ENCODE measurements at places on chromosomes 1 and 21.

DNA sequence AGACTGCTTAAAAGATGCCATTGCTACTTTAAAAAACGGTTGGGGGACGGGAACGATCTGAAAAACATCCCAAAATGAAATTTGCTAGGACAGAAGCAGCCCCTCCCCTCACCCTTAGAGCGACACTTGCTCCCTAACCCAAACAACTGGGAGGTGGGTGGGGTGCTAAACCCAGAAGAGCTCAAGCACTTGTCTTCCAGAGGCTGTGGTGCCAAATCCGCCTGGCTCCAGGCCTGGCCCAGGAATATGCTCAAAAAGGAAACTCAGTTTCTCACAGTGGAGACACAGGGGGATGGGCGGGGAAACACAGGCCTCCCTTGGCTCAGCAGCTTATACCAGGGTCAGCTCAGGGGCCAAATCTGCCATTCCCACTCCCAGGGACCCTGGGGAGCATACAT, 644 bp upstream of the PBXIP1 start:
- DNase-seq = no peak

GRCh38 chr1:208257351-208257750, 13.2 kb upstream of the PLXNA2 start:
- DNase-seq = no peak

DNA sequence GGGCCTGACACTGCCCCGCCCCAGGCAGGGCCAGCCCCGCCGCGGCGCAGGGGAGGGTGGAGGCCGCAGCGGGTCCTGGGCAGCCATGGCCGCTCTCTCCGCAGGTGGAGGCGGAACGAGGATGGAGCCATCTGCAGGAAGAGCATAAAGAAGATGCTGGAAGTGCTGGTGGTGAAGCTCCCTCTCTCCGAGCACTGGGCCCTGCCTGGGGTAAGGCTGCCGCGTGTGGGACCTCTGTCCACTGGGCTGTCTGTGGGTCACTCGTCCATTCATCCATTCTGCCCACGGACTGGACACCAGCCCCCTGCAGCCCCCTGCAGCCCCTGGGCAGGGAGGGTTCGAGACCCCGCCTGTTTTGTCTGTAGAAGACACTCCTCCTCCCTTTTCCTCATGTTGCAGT, 18.4 kb upstream of the LRRC3 start:
- no peak for DNase-seq

- peak; percentile 78 for DNase-seq
These were observed 1.3 kb upstream of the DUSP23 start for GRCh38 chr1:159779403-159779851.

DNA sequence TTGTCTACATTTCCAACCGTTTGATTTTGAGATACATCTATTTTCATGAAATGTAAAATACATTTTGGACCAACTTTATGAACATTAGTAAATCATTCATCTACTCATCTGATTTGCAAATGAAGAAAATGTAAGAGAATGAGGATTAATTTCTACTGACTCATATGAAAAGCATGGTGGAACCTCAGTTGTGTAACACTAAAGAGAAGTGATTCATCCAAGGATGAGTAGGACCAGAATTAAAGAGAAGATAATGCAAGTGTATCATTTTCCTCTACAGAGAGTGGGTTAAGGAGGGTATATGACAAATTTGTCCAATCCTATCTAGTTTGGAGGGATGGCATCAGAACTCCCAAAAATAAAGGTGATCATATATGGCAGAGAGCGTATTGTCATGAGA, 1967.6 kb downstream of the MRPL39 start:
- no peak for DNase-seq

DNA sequence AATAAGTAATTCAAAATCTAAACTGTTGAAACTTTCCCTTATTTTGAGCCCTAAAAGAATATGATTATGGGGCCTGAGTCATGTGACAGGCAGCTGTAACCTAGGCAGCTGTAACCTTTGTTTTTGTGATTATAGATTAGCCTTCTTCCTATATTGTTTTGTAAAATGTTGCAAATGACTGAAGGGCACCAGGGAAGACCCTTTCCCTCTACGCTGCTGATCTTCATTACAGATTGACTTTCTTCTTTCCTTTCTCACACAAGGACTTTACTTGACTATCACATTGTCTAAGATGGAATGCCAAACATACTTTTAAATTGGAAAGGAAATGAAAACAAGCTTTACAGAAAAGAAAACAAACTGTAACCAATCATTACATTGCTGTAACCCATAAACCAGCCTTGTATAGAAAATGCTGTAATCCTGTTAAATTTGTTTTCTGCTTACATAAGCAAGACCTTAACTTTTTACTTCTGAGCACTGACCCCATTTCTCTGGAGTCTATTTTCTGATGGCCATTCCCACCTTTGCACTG, 242.2 kb downstream of the RGS7 start:
- no peak for DNase-seq

- DNase-seq = no peak
These were observed 55.5 kb downstream of the TRIM11 start for GRCh38 chr1:228350831-228351781.

Data from fibroblast of lung (primary cell).